Fibroblast of gingiva (primary cell): ENCODE measurements at places on chromosomes 1 and 21.
A peak's percentile ranks its signal among the peaks of the same experiment; 100 is the strongest.

- DNase-seq: no peak
Measured at GRCh38 chr1:101130673-101131072, 105.1 kb upstream of the DPH5 start.

DNA sequence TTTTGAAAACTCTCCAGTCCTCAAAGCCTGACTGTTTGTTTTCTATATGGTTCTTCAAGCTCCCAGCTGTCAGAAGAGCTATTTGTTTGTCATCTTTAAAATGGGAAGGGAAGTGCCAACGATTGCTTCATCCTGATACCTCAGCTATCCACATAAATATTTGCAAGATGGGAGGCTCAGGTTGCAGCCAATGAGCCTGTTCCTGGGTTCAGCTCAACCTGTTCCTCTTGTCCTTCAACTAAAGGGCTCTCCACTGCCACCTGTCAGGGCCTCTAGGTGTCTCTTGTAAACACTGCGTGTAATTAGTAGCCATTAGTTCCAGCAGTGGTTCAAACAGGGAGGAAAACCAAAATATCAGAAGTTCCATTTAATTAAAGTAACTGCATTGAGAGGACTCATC, 445.1 kb downstream of the AJAP1 start:
- no peak for DNase-seq

DNA sequence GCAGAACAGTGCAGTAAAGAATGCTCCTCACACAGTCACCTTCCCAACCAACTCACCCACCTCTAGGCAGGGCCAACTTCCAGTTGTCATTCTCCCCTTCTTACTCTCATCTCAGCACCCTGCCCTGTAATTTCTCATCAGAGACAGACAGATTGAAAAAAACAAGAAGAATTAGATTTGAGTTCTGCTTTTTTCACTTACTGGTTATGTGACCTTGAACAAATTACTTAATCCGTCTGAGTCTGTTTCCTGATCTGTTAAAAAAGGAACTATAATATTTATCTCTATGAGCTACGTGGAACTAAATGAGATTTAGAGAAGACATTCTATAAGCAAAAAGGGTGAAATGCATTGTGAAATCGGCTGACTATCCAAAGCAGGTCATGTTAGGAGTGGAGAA, 330.3 kb downstream of the ZNF326 start:
- no peak for DNase-seq

GRCh38 chr1:14653461-14653960, 55.0 kb downstream of the KAZN start:
- DNase-seq: peak; percentile 73

GRCh38 chr1:25184001-25184762, 48.1 kb downstream of the SYF2 start:
- no peak for DNase-seq

DNA sequence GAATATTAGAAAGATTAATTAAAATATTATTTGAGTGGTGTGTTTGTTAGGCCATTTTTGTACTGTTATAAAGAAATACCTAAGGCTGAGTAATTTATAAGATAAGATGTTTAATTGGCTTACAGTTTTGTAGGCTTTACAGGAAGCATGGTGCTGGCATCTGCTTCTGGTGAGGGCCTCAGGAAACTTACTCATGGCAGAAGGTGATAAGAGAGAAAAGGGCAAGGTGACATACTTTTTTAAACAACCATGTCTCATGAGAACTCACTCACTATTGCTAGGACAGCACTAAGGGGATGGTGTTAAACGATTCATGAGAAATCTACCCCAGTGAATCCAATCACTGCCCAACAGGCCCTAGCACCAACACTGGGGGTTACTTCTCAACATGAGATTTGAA, 56.7 kb upstream of the RGS21 start:
- no peak for DNase-seq

DNA sequence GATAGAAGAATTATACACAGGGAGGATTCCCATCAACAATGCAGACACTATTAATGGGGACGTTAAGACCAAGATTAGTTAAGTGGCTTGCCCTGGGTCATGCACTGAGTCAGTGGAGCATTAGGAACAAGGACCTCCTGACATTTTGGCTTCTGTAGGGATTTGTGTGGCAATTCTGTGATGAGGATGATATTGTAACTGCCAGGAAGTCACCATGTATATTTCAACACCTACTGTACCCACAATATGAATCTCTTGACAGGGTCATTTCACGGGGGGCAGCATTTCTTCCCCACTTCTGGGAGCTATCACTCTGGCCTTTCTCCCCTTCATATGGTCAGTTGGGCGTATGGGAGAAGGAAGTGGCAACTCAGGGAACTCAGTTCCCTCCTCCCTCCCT, 134.9 kb downstream of the RUNX1 start:
- DNase-seq: peak; percentile 11

GRCh38 chr1:162708286-162708685, 76.0 kb downstream of the DDR2 start:
- DNase-seq: no peak

DNA sequence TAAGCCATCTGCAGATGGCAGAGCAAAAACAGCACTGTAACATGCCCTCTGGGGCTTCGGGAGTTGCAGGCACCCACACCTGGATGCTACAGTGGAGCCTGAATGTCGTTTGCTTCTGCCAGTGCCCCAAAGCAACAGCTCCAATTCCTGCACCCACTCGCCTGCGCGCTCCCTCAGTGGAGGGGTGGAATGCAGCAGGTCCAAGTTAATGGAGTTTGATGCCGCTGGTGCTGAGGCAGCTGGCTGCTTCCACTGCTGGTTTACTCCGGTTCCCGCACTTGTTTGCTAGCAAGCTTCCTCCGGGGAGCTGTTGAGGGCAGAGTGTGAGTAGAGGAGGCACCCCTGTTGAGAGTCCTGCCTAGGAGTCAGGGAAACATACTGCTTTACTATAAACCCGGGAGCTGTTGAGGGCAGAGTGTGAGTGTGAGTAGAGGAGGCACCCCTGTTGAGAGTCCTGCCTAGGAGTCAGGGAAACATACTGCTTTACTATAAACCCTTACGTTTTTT, 584.0 kb upstream of the TMPRSS15 start:
- no peak for DNase-seq

GRCh38 chr1:185961664-185962063, 227.5 kb downstream of the HMCN1 start:
- DNase-seq: no peak

DNA sequence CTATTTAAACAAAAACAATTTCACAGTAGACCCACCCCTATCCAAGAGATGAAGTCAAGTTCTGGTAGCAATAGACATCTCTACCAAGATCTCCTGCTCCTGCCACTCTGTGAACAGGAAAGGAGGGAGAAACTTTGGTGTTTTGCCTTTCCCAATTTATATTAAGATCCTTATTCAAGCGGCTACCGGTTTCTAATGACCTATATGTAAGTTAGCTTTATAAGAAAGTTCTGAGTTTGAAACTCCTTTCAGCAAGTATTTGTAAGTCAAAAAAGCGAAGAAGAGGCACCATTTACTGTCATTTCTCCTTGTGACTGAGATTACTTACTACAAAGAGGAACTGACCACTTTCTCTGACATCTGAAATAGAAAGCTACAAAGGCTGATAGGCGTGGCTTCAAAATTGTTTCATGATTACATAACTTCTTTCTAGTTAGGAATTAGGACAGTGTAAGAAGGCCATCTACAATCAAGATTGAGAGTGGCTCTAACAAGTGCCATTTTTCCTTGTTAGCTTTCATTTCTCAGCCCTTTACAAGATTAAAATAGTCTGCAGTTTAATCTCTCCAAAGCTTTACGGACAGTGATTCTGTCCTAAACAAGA, at the start of gene MNDA:
Gene MNDA, plus strand, starts transcription at position 448 of the 604 bp plus-strand sequence. CDS start 10,803 bp downstream, outside the sequence.
- DNase-seq: no peak

DNA sequence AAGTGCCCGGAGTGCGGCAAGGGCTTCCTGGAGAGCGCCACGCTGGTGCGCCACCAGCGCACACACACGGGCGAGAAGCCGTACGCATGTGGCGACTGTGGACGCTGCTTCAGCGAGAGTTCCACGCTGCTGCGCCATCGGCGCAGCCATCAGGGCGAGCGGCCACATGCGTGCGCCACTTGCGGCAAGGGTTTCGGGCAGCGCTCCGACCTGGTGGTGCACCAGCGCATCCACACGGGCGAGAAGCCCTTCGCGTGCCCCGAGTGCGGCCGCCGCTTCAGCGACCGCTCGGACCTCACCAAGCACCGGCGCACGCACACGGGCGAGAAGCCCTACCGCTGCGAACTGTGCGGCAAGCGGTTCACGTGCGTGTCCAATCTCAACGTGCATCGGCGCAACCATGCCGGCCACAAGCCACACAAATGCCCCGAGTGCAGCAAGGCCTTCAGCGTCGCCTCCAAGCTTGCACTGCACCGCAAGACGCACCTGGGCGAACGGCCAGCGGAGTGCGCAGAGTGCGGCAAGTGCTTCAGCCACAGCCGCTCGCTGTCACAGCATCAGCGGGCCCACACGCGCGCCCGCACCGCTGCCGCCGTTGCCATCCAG, 10.0 kb downstream of the ZNF672 start:
- no peak for DNase-seq

- DNase-seq: peak; percentile 63
Measured at GRCh38 chr1:221336126-221336525, 405.8 kb downstream of the DUSP10 start.

GRCh38 chr21:38793926-38794713, 11.6 kb upstream of the ETS2 start:
- no peak for DNase-seq

- no peak for DNase-seq
Measured at GRCh38 chr1:96962216-96962615, 240.6 kb downstream of the PTBP2 start.

DNA sequence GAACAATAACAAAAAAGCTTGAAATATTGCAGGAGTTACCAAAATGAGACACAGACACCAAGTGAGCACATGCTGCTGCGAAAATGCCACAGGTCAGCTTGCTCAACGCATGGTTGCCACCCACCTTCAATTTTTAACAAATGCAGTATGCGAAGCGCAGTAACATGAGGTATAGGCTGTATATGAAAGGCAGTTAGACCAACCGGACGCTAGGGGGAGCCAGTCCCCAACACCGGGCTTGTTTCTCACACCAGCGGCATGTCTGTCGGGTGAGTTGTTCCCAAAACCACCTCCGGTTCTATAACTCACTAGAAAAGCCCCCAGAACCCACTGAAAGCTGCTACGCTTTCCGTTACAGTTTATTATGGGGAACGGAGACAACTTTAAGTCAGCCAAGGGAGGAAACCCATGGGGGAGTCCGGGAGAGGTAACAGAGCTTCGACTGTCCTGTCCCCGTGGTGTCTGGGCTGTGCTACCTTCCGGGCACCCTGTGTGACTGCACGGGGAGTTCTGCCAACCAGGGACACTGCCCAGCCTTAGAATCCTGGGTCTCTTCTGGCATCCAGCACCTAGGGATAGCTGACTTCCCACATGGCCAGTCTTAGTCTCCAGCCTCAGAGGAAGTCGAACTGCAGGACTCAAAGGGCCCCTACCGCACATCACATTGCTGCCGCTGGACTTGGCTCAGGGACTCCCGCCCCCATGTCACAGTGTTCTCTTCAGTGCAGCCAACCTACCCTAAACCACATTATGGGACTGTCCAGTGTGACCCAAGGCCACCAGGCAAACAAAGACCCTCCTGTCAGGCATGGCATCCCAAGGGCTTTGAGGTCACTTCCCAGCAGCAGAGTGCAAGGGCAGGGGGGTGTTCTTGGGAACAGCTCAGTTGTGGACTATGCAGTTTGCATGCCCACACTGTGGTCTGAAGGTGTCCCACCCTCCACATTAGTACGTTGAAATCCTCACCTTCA, 14.0 kb downstream of the RNF187 start:
- DNase-seq: peak; percentile 74

- DNase-seq: no peak
Measured at GRCh38 chr1:210690236-210690635, 361.5 kb downstream of the HHAT start.
